Frontal cortex (tissue), 4 donors: ENCODE measurements at places on chromosomes 3 and 15. TPM values are rescaled to one million over a fixed set of nuclear protein-coding genes. Genes with fewer than 3 reads are reported as not detected.

Gene POLR2M
- 563 TPM for total RNA-seq

Gene PRRT3
- total RNA-seq: 4.1 TPM

Gene ATP13A5
- total RNA-seq: 0.41 TPM

Gene TMEM212
- total RNA-seq: not detected

Gene CHL1
- total RNA-seq: 1,010 TPM

Gene MYLK
- total RNA-seq: 6.1 TPM

Gene NDUFB5
- 172 TPM for total RNA-seq

Gene DNAJC17
- total RNA-seq: 15.5 TPM

Gene LMAN1L
- total RNA-seq: not detected

Gene COLQ
- 1.6 TPM for total RNA-seq

Gene HTR3E
- total RNA-seq: not detected

Gene GP5
- total RNA-seq: not detected

GRCh38 chr3:52292247-52293065, 4.8 kb downstream of the GLYCTK start:
- no peak for DNase-seq

GRCh38 chr3:187669675-187670504, at the start of gene SST:
Gene SST, minus strand, starts transcription at chr3:187670394. Its CDS starts 103 bp downstream, at chr3:187670291.
- no peak for DNase-seq

GRCh38 chr3:151307583-151308488, 8.8 kb downstream of the GPR87 start:
- no peak for DNase-seq

GRCh38 chr3:110755345-110755744, 316.3 kb upstream of the NECTIN3 start:
- DNase-seq: no peak

DNA sequence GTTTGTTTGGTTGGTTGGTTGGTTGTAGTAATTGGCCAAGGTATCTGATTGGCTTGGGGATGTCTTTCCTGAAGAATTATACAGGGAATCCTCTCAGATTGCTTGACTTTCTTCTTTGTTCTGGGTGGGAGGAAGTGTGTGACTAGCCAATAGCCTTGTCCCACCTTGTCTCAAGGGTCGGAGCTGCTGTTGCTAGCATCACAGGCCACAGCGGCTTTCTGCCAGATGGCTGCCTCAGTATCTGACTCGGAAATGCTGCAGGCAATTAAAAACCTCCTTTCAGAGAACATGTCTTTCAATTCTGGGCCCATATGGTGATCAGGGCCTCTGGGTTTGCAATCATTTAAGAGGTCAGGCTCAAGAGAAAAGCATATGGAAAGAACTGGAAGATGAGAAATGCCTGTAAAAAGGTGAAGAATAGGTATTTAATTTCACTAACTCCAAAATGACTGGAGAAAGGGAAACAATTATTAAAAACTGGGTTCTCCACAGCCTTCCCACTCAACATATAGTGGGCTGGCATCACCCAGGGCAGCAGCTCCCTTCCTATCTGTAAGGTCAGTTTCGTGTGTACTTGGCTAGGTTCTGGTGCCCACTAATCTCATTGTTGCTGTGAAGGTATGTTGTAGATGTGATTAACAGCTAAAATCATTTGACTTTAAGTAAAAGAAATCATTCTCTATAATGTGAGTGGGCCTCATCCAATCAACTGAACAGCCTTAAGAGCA, 32.4 kb downstream of the TGFBR2 start:
- no peak for DNase-seq

GRCh38 chr3:175606650-175607318, 747.6 kb downstream of the NAALADL2 start:
- no peak for DNase-seq

- DNase-seq: no peak
Measured at GRCh38 chr3:173304182-173304800, 93.3 kb upstream of the NLGN1 start.

DNA sequence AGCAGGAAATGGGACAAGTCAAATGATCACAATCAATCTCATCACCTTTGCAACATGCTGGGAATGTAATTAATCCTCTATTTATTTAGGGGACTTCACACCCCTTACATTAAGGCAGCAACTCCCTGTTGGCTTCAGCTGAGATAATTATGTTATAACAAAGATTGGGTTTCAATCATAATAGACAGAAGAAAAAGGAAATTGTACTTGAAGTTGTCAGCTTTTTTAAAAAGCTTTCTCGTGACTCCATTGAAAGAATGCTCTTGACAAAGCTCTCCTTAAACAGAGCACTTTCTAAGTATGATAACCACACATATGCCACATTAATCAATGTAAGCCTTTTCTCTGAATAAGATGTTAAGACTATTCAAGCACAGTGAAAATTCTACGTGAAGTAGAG, 65.7 kb downstream of the SHQ1 start:
- DNase-seq: no peak

DNA sequence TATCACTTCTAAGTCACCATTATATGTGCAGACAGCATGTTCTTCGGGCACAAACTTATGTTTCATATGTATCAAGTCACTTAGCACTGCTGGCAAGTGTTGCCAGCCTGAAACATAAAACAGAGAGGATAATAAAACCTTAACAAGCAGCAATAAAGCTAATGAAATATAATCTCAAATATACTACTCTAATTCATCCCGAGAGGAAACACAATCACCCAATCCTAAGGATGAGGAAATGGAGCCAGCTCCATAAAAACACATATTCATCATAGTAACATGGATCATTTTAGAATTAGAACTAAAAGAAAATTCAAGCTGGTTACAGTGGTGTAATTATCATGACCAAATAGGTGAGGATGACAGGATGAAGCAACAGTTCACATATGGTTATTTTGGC, 1072.7 kb downstream of the EPHA3 start:
- DNase-seq: no peak

- DNase-seq: no peak
Measured at GRCh38 chr3:24829629-24830229, 335.1 kb upstream of the THRB start.

GRCh38 chr3:55720614-55721013, 233.5 kb upstream of the WNT5A start:
- no peak for DNase-seq

- no peak for DNase-seq
Measured at GRCh38 chr15:33244471-33244870, 50.0 kb upstream of the FMN1 start.

- no peak for DNase-seq
Measured at GRCh38 chr3:14489641-14490040, 50.5 kb downstream of the GRIP2 start.

DNA sequence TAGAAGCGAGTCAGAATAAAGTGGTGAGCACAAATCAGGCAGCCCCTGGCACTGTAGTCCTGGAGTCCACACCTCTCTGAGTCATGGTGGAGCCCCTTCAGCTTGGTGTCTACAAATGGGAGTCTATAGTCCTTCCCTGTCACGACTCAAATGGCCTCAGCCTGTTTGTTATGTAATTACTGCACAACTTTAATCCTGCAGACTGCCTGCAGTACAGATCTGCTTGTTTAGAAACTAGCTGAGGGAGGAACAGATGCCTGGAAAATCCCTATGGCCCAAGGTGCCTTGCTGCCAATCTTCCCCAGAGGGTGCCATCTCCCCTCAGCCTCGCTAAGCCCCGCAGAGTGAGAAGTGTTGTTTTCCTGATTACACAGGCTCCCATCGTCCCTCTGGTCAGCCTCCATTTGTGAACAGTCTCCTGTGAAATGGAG, 3.9 kb upstream of the CXCR6 start:
- no peak for DNase-seq

GRCh38 chr3:186097317-186097662, 11.6 kb downstream of the ETV5 start:
- DNase-seq: no peak

DNA sequence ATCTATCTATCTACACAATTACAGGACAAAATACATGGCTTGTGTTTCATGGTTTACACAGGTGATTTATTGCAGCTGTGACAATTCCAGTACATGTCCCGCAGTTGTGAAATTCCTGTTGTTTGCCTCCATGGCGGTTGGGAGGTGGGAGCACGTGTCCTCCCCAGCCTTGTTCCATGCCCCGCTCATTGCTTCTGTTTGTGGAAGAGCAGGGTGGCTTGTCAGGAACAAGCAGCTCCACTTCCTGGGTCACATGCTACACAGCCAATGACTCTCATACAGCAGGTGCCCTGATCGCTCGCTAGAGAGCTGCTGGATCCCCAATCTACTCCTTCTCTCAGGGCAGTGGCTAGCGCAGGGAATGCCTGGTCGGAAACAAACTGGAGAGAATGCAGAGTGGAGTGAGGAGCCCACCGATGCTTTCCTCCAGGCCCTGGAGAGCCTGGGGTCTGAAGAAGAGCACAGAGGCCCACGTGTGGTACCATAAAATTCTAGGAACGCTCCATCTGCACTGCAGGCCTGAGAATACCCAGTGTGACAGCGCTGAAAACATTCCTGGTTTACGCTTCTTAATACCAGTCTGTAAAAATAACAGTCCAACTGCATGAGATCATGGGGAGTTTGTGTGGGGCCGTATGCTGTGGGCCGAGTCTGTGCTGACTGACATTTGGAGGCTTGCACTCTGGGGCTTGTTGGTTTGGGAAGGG, 270.6 kb upstream of the RGMA start:
- DNase-seq: no peak

GRCh38 chr15:69780981-69781380, 316.7 kb downstream of the TLE3 start:
- DNase-seq: no peak

DNA sequence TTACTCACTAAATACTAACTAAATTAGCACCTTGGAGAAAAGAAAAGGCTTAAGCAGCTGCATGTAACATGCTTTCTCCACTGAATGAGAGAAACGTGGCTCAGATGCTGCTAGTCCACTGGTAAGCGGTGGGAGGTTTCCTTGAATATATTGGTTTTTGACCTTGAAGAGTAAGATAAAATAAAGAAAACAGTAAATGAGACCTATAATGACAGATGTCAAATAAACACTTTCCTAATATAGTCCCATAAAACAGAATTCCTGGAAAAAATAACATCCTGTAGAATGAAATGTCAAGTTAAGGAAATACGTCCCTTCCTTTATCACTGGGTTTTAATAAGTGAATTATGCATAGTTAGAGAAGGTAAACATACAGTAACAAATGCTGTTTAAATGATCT, 215.0 kb downstream of the DPH6 start:
- DNase-seq: no peak

- no peak for DNase-seq
Measured at GRCh38 chr3:156744631-156745030, 70.2 kb downstream of the TIPARP start.

GRCh38 chr15:49242820-49243219, 72.8 kb downstream of the GALK2 start:
- no peak for DNase-seq

- DNase-seq: no peak
Measured at GRCh38 chr3:183634707-183635106, 716 bp upstream of the KLHL24 start.

- DNase-seq: no peak
Measured at GRCh38 chr3:124174910-124175874, 183.3 kb upstream of the ROPN1 start.

DNA sequence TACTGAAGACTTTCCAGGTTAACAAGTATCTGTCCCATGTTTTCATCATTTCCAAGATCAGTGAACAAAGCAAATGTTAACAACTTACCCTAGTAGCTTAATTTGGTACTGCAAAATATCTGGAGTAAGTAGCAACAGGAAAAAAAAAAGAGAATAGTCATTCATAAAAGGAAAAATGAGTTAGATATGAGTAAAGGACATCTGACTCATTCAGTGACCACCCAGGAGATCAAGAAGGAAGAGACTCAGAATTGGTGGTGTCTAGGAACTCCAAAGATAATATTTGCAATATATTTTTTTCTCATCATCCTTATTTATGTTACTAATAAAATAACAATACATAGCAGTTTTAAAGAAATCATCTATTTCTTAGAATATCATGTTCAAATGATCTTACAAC, 253.8 kb upstream of the COL8A1 start:
- DNase-seq: no peak

DNA sequence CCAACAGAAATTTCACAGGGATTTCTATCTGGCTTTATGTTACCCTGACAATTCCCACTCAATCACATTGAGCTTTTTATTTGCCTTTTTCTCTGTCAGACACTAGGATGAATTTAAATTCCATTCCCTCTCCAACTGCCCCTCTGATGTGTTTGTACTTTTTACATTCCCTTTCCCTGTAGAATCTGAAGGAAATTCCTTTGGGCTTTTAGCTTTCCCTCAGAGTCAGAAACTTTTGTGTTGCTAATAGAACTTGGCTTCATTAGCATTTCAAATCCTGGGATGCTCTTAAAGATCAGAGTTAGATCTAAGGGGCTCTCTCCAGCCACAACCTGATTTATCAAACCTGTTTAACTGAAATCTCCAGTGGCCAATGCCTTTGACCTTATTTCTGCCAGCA, 7.9 kb upstream of the RARB start:
- no peak for DNase-seq

DNA sequence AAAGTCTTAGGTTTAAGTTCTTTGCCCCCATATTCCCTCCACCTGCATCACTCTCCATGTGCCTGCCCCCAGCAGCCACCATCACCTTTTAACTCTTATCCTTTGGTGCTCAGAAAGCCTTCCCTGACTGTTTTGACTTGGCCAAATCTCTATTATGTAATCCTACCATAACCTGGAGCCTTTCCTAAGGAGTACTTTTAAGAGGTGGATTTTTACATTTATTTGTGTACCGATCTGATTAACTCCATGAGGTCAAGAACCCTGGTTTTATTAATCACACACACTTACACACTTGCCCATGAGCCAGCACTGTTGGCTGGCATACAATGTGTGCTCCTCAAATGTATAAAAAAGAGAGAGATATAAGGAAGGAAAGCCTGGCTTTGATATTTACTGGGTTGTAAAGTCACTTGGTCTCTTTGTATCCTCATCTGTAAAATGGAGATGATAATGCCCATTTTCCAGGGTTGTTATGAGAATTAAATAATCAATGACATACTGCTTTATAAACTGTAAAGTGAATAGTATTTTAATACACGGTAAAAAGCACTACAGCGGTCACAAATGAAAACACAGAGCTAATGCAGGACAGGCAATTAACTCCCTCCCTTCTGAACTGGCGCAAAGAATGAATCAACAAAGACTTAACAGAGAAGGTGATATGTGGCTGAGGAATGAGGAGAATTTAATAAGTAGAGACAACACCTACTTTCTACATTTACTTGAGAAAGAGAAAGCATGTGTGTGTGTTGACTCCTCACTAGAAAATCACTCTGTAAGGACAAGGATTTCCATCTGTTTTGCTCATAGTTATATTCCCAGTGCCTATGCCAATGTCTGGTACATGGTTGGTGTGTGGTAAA, 45.4 kb downstream of the ATP13A4 start:
- DNase-seq: no peak

GRCh38 chr3:15728766-15729165, 69.0 kb downstream of the ANKRD28 start:
- DNase-seq: no peak

GRCh38 chr3:144129536-144130214, 158.1 kb downstream of the DIPK2A start:
- no peak for DNase-seq

GRCh38 chr3:113685956-113686721, 10.3 kb downstream of the USF3 start:
- DNase-seq: no peak
